ENCODE measurements at places on chromosomes 6 and 20.

DNA sequence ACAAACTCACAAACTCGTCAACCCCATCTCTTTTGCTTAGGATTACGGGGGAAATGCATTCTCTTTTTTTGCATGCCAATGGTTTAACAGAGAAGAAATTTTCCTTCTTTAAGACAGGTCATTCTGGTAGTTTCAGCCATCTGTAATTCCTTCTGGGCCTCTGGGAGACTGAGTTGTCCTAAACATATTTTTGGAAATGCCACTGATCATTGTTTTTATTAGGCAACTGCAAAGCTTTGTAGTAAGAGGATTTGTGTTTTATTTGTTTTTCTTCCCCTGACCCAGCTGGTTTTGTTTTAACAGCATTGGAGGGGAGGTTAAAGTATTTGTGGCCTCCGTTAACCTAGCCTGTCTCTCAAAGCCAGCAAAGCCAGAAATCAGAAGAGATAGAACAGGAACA lies 73.1 kb upstream of the ISM1 start:
- DNase-seq = no peak

GRCh38 chr6:5132731-5133130 lies 47.6 kb downstream of the PPP1R3G start:
- DNase-seq = no peak

GRCh38 chr6:92479831-92480230 lies 939.5 kb downstream of the EPHA7 start:
- DNase-seq = no peak

GRCh38 chr6:90120327-90120726 lies 176.3 kb downstream of the BACH2 start:
- no peak for DNase-seq

DNA sequence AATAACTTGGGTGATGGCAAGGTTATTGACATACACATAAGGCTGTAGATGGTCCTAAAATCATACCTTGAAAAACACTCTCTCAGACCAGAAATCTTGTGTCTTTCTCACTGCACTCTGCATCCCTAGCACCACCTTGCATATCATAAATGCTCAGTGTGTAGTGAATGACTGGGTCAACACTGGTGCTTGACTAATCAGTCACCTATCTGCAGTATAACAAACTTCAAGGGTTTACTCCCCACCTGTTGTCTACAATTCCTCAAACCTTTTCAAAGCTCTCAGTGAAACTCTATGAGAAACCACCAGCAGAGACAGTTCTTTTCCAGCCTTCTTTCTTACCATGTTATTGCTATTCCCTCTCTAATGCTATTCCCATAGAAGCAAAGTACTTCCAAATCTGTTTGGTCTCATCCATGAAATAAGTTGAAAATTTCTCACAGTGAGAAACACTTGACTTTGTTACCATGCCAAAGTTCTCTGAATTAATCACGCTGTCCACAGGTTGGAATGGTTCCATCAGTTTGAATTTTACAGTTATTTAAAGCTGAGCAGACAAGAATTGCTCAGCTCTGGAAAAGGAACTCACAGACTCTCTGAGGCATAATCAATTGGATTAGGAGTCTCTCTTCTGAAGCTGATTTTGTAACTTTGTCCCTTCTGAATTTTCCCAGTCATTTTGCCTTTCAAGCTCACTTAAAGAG lies 104.8 kb upstream of the EYA4 start:
- DNase-seq = no peak

DNA sequence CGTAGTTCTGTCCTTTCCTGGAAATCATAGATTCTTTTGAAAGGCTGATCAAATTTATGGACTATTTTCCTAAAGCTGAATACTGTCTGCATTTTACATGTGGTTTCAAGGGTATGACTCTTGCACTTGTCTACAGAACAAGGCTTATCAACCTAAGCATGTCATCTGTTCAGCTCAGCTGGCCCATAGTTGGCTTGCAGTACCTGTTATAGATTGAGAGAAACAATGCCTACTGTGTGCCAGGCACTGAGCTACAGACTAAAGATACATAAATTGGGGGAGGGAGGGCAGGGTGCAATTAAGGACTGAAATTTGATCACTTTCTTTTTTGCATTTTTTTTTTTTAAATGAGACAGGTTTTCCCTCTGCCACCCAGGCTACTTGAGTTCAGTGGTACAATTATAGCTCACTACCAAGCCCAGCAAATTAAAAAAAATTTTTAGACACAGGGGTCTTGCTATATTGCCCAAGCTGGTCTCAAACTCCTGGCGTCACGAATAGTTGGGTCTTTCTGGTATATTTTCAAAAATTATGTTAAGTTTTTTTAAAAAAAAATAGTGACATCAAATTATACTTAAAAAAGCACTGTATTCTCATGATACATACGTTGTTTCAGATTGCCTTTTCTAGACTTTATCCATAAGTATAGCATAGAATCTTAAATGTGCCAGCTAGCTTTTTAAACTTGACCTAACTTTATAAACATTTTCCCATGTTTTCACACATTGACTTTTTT lies 52.2 kb downstream of the RREB1 start:
- DNase-seq = no peak

DNA sequence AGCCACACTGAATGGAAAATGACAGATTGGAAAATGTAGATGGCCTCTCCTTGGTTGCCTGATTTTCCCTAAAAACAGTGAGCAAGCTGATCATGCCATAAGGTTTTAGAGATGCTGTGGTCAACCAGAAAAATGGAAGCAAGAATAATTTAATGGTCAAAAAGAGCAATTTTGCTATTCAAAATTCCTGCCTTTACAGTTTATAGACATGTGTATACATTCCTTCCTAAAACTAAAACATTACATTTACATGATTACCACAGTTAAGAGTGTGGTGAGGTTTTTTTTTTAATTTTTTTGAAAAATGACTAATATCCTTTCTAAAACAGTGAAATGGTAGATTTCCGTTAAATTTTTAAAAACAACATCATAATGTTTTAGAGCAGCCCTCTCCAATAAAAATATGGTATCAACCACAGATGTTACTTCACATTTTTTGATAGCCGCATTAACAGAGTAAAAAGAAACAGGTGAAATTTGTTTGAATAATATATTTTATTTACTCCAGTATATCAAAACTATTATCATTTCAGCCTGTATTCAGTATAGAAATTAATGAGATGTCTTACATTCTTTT lies 407.0 kb upstream of the SOX4 start:
- no peak for DNase-seq

- DNase-seq = no peak
These were observed 102.0 kb downstream of the LAMP5 start for GRCh38 chr20:9616455-9616805.

GRCh38 chr20:18971574-18971973 lies 158.0 kb downstream of the SCP2D1 start:
- DNase-seq = no peak

GRCh38 chr6:123668965-123669591 lies 32.3 kb upstream of the TRDN start:
- no peak for DNase-seq

- DNase-seq = no peak
These were observed 297.2 kb upstream of the NRSN1 start for GRCh38 chr6:23828861-23829260.

- no peak for DNase-seq
These were observed 54.8 kb downstream of the CAP2 start for GRCh38 chr6:17448165-17448564.

GRCh38 chr6:5030596-5031136 lies 26.8 kb upstream of the RPP40 start:
- DNase-seq = peak; percentile 78
